ENCODE measurements at places on chromosomes 4 and X.

GRCh38 chrX:125293850-125294780 is 25.6 kb upstream of the TEX13C start:
- peak; percentile 20 for DNase-seq

DNA sequence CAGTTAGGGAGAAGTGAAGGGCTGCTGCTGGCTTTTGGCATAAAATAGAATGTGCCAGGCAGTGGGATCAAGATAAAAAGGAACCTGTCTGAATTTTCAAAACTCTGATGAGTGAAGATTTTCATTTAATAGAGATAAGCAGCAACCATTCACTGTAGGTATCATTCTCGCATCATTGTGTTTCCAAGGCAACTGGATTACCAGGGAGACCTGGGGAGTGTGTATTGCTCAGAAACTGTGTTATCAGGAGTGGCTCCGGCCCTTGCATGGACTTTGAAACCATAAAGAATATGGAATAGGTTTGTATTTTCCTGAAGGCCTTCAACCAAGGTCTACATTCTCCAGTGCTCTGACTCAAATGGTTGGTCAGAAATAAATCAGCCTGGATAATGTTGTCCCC is 23.3 kb upstream of the MAGEA4 start:
- DNase-seq = no peak

GRCh38 chrX:18761750-18762149 is 54.3 kb downstream of the PPEF1 start:
- DNase-seq = no peak

- DNase-seq = no peak
Measured at GRCh38 chr4:54566608-54567007, 91.1 kb upstream of the KIT start.

- no peak for DNase-seq
Measured at GRCh38 chrX:49260221-49260985, 4.1 kb downstream of the FOXP3 start.

DNA sequence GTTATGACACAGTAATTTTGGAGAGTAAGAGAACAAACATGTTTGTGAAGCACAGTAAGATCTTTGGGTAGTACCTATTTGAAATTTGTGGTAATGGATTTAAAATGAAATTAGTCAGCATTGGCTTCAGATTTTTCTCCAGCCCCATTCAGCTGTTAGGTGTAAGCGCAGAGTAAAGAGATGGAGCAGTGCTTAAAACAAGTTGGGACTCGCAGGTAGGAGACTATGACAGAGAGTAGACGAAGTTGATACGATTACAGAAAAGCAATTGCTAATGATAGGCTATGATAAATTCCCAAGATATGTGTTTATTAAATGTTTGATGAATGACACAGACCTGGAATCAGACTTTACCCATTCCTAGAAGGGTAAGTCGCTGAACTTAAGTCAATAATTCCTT is 72.6 kb downstream of the CHIC2 start:
- no peak for DNase-seq

DNA sequence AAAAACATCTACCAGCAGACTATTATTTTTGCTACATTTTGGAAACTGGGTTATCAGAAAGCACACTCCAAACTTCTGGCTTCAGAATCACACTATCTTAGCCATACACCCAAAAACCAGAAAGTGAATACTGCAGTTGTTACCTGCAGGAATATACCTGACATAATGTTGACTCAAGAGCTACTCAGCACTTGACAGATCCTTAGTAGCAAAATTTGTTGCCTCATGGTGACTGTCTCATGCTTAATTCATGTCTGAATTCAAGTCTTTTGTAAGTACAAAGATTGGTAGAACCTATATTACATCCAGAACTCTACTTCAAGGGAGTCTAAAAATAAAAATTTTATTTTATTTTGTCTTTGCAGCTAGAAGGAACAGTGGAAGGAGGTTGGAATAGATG is 140.2 kb upstream of the GYPA start:
- no peak for DNase-seq
